Fibroblast of skin of right biceps (primary cell): ENCODE measurements at places on chromosomes 3 and 15.

GRCh38 chr15:45763170-45763869 lies 128.5 kb downstream of the SQOR start:
- no peak for DNase-seq

GRCh38 chr3:4976109-4976508 lies 3.1 kb upstream of the BHLHE40 start:
- DNase-seq = peak; percentile 68

GRCh38 chr15:40155270-40155910 lies 5.5 kb upstream of the BUB1B start:
- DNase-seq = no peak

GRCh38 chr15:95266451-95267061 lies 1035.2 kb downstream of the MCTP2 start:
- peak; percentile 77 for DNase-seq
